ENCODE measurements at places on chromosomes 6 and 20. TPM values are rescaled to one million over a fixed set of nuclear protein-coding genes. Genes with fewer than 3 reads are reported as not detected.

- no peaks in the 10 kb centered on the region for H3K36me3 ChIP-seq
- no peak for DNase-seq
- no peak overlapping the region for H3K27ac ChIP-seq
Observed at GRCh38 chr6:148293181-148293995, 49.2 kb upstream of the SASH1 start.

DNA sequence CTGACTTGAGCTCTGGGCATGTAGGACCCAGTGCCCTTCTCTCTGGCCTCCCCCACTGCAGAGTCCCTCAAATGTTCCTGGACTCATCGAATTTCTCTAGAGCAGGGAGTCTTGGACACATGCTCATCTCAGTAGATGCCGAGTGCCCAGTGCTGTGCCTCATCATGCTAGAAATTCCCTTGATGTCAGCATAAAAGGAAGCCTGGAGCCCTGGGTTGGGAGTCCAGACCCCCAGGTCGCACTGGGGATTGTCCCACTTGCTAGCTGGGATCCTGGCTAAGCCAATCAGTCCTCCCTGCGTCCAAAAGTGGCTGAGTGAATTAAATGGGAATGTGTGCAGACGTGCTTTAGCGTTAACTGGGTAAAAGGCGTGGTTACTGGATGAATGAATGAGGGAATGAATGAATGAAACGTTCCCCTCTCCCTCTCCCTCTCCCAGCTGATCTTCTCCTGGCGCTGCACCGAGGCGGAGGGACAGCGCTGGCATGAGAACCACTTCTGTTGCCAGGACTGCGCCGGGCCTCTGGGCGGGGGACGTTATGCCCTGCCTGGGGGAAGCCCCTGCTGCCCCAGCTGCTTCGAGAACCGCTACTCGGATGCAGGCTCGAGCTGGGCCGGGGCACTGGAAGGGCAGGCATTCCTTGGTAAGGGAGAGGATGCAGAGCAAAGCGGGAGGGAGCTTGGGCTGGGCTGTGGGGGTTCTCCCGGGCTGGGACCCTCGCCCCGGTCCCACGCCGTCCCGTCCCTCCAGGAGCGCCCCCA is 1.6 kb upstream of the TOMM6 start:
- H3K4me3 ChIP-seq, result peak overlapping the region; percentile 95
- DNase-seq, result no peak
- H3K36me3 ChIP-seq, result no peaks in the 10 kb centered on the region
- H3K27ac ChIP-seq, result peak overlapping the region; percentile 76
- peaks cover 28% of the 10 kb centered on the region for H3K4me1 ChIP-seq

DNA sequence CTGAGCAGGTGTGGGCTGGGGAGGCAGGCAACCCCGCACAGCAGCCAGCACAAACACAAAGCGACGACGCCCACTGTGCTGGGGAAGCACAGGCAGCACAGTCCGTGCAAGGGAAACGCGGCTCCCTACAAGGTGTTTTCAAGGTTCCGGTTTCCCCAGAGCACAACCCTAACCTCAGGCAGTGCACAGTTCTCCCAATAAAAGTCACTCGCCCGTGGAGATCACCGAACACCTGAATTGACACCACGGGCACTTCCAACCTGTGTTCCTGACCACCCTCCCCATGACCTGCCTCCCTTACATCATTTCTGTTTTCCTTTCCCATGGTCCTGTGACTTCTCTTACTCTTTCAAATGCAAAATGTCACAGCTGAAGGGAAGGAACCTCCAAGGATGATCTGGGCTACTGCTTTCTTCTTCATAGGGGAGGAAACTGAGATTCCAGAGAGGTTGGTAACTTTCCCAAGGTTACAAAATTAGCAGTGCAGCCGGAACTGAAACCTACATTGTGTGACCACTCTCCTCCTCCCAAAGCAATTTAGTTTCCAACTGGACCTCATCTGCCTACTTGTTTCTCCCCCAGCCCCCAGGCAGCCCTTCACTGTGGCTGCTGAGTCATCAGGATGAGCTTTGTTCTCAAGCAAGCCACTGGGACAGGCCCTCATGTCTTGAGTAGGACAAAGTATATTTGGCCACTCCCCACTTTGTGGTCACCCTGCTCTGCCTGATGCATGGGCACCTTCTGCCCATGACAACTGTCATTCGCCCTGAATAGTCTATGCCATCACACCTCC is 125.3 kb downstream of the ATXN1 start:
- peaks cover 1% of the 10 kb centered on the region for H3K36me3 ChIP-seq
- no peak overlapping the region for H3K27ac ChIP-seq
- peaks cover 24% of the 10 kb centered on the region for H3K4me1 ChIP-seq
- H3K27me3 ChIP-seq, result no peaks in the 10 kb centered on the region
- no peak for DNase-seq
- H3K4me3 ChIP-seq, result no peak overlapping the region

GRCh38 chr6:152941746-152942145 is 41.1 kb downstream of the FBXO5 start:
- H3K27me3 ChIP-seq, result peaks cover 37% of the 10 kb centered on the region
- no peaks in the 10 kb centered on the region for H3K36me3 ChIP-seq
- no peaks in the 10 kb centered on the region for H3K4me1 ChIP-seq
- no peak overlapping the region for H3K27ac ChIP-seq
- H3K4me3 ChIP-seq, result no peak overlapping the region
- no peak for DNase-seq

DNA sequence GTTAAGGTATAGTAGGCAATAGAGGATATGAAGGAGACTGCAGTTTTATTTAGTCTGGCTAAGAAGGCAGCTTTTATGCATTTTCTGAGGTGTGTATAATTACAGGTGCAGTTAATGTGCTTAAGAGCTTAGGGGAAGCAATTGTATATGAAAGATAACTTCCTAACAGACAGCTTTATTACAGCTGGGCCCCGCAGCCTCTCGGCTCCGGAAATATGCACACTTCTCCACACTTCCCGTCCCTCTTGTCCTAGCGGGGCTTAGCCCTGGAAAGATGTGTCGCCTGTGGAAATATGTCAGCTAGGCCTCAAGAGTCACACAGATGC is 178.4 kb upstream of the ARID1B start:
- no peaks in the 10 kb centered on the region for H3K36me3 ChIP-seq
- H3K4me1 ChIP-seq, result no peaks in the 10 kb centered on the region

DNA sequence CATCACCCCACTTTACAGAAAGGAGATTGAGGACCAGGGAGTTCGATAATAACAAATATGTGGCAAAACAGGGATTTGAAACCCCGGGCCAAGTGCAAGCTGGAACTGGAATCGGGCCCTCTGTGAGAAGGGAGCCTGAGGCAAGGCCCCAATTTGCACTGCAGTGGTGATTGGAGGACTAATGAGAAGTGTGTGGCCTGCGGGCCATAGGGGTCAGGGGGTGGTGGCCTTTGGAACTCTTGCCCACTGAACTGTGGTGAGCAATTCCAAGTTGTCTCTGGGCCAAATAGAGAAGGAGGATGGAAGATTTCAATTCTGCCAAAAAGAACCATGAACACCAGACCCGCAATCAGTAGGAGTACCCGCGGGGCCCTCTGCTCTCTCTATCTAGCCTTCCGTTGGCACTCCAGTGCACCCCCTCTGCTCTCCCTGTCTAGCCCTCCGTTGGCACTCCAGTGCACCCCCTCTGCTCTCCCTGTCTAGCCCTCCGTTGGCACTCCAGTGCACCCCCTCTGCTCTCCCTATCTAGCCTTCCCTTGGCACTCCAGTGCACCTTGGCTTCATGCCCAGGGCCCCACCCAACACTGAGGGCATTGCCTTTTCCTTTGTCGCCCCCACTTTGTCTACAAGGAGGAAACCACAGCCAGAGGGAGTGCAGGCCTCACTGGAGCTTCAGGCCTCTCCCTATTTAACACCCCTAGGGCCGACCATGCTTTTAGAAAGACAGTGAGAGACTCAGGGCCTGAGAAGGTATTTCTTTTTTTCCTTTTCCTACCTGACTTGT is 6.0 kb upstream of the PTPRA start:
- H3K4me3 ChIP-seq, result no peak overlapping the region
- H3K36me3 ChIP-seq, result no peaks in the 10 kb centered on the region
- DNase-seq, result no peak
- peaks cover 56% of the 10 kb centered on the region for H3K4me1 ChIP-seq

GRCh38 chr6:33304216-33304615 is 5.5 kb upstream of the RGL2 start:
- H3K4me1 ChIP-seq, result peaks cover 59% of the 10 kb centered on the region
- H3K27me3 ChIP-seq, result no peaks in the 10 kb centered on the region
- peaks cover 16% of the 10 kb centered on the region for H3K36me3 ChIP-seq
- H3K27ac ChIP-seq, result no peak overlapping the region

DNA sequence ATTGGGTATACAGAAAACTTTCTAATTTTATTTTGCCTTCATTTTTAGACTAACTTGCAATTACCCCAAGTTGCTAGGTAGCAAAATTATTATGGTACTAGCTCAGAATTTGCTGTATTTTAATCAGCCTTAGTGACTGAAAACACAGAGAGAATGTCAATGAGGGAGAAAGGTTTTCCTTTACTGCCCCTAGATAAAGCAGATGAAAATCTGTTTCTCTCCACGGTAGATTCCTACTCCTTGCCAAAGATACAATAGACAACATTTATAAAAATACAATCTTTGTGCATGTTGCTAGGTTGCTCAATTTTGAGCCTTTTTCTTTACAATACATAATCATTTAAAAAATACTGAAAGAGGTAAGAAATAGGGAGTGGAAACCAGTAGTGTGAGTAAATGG is 222.2 kb downstream of the BCKDHB start:
- H3K4me3 ChIP-seq, result no peak overlapping the region
- no peaks in the 10 kb centered on the region for H3K27me3 ChIP-seq
- H3K4me1 ChIP-seq, result no peaks in the 10 kb centered on the region
- no peaks in the 10 kb centered on the region for H3K36me3 ChIP-seq
- H3K27ac ChIP-seq, result no peak overlapping the region

DNA sequence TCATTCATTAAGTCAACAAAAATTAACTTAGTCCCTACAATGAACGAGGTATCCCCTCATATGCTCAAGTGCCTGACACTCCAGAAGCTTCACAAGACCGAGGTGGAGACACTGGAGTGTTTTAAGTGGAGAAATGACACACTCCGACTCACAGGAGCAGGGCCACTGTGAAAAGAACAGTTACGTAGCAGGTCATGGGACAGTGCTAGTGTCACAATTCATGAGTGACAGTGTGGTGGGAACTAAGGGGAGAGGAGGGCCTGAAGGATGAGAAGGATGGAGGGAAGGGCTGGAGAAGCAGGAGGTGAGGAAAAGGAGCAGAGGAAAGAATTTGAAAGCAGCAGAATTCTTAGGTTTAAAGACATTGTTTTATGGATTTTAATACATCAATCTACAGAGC is 1.3 kb upstream of the HLA-A start:
- DNase-seq, result no peak
- no peaks in the 10 kb centered on the region for H3K27me3 ChIP-seq
- H3K4me1 ChIP-seq, result peaks cover 40% of the 10 kb centered on the region
- peak overlapping the region; percentile 99 for H3K27ac ChIP-seq

DNA sequence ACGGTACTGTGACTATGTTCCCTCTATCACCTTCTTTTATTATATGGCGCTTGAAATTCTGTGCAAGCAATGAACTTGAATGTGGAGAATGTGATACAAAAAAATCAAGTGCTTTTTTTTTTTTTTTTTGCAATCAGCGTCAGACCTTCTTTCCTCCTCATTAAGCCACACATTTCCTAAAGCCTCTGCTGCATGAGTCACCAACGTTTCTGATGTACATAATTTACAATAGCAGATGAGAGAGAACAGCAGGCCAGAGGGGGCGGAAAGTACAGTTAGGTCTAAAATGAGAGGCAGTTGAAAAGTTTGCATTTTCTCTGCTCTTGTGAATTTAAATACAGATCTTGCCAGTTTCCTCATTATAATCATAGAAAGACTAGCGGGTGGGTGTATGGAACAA is 114.6 kb upstream of the RIPOR2 start:
- peak overlapping the region; percentile 53 for H3K4me3 ChIP-seq
- DNase-seq, result peak; percentile 66
- H3K27me3 ChIP-seq, result no peaks in the 10 kb centered on the region
- H3K36me3 ChIP-seq, result no peaks in the 10 kb centered on the region

DNA sequence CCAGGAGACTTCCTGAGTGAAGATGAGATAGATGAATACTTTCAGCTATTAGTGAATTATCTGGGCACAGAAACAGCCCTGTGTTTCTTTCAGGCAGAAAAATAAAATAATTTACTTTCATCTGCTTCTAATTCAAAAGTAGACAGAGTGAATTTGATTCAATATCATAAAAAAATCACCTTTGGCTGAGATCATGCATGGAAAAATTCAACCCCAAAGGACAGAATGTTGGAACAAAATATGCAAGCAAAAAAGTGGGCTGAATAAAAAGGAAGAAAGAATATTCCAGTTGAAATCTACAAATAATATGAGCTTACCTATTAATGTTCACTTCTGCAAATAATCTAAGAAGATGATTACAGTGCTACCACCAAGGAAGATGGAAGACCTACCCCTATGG is 546.9 kb downstream of the TFAP2B start:
- no peak overlapping the region for H3K27ac ChIP-seq
- DNase-seq, result no peak
- no peak overlapping the region for H3K4me3 ChIP-seq
- no peaks in the 10 kb centered on the region for H3K27me3 ChIP-seq
- H3K36me3 ChIP-seq, result no peaks in the 10 kb centered on the region
- no peaks in the 10 kb centered on the region for H3K4me1 ChIP-seq

DNA sequence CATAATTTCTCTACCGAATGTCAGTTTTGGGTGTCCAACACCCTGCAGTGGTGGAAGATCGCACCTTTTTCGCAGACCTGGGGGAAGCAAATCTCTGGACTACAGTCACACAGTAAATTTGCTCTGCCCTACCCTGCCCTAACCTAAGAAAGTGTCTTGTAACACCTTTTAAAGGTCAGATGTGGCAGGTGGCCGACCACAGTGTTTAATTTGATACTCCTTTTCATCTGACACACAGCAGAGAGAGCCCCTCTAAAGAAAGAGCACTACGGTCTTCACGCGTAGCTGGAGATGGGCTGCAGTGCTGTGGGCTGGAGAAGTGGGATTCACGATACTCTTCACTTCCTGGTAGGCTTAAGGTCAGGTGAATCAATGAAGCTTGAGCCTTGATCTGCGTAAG is 109.9 kb downstream of the TMEM242 start:
- DNase-seq, result no peak
- peaks cover 6% of the 10 kb centered on the region for H3K4me1 ChIP-seq
- H3K27me3 ChIP-seq, result no peaks in the 10 kb centered on the region
- no peak overlapping the region for H3K27ac ChIP-seq
- H3K36me3 ChIP-seq, result no peaks in the 10 kb centered on the region
- no peak overlapping the region for H3K4me3 ChIP-seq

DNAJC5 gene
- total RNA-seq, result 40.5 TPM

UBR2 gene
- total RNA-seq, result 33.9 TPM

TBX18 gene
- total RNA-seq, result not detected

All from activated T-cell treated with anti-CD3 and anti-CD28 coated beads, Interleukin-2, amount 50 U/mL, for 72 hours (primary cell).